ENCODE measurements at places on chromosomes 4 and X.

- no peak for DNase-seq
These were observed 80.4 kb upstream of the GPC4 start for GRCh38 chrX:133495464-133496391.

GRCh38 chrX:130772105-130772775, 130.8 kb downstream of the ENOX2 start:
- peak; percentile 0 for DNase-seq

DNA sequence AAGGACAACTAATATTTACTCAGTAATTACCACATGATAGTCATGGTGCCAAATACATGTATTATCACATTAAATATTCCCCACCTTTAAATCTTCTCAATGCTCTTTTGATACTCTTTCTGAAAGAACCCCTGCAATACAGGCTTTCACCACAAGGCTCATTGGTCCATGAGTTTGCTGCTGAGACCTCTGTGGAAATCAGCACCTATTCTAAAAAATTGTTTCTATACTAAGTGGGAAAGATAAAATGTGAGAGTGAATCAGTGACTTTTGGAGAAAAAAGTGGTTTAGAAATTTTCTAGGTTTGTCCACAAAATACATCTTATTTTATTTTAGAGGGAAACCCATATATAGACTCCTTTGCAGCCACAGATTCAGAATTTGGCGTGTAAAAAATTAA, 257.3 kb downstream of the ZIC3 start:
- no peak for DNase-seq

DNA sequence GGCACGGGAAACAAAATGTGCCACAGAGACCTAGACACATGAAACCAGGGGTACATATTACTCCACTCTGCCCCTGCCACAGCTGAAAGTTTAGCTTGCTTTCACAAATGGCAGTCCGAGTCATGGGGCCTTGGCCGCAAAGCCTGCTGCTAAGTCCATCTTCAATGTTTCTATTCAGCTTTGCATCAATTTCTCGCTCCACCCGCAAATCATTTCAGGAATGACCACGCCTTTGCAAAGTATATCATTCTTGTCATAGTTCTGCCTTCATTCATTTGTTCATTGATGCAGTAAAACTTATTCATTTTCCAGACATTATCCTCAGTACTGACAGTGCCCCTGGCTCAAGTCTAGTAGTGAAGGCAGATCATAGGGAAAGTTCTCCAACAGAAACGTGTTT, 9.5 kb downstream of the PLAC8 start:
- no peak for DNase-seq

- no peak for DNase-seq
These were observed 257.1 kb downstream of the BANK1 start for GRCh38 chr4:102047616-102048015.

- DNase-seq = no peak
These were observed 115.5 kb downstream of the SOX3 start for GRCh38 chrX:140389331-140389730.

- DNase-seq = no peak
These were observed 80.9 kb downstream of the KDM6A start for GRCh38 chrX:44953734-44954502.

- no peak for DNase-seq
These were observed 157.7 kb downstream of the SMIM20 start for GRCh38 chr4:26071688-26072087.

- no peak for DNase-seq
These were observed 183.5 kb upstream of the NDP start for GRCh38 chrX:44156726-44157125.

DNA sequence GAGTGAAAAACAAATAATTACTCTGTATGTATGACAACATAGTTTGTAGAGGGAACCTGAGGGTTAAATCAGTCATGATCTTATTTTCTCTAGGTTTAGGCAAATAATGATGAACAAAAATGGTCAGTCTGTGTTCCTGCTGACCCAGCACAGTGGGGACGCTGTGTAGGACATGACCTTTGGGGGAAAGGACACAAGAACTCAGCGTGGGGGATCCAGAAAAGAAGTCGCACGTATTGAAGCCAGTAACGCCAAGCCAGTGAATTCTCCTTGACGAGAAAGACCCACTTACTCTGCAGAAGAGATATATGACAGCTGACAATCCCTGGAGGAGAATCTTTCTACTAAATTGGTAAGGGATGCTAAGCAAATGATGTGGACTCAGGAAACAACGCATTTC, 36.6 kb downstream of the HELT start:
- no peak for DNase-seq

GRCh38 chr4:8906991-8907595, 35.5 kb upstream of the HMX1 start:
- DNase-seq = no peak

GRCh38 chr4:84596826-84597225, 13.9 kb downstream of the CDS1 start:
- DNase-seq = no peak

GRCh38 chr4:36256398-36256891, 12.1 kb upstream of the ARAP2 start:
- DNase-seq = no peak

DNA sequence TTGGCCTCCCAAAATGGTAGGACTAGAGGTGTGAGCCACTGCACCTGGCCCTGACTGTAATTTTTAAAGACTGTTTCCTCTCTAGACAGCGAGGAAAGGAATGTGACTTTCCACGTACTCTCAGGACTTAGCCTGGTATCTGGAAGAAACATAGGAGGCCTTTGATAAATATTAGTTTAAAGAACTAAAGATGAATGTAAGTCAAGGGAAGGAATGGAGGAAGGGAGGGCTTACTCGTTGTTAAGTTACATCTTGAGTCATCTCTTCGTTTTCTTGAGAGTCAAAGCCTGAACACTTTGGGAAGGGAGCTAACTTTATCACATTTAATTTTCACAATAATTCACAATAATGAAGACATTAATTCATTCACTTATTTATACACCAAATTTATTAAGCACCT, 7.2 kb upstream of the LNX1 start:
- no peak for DNase-seq

DNA sequence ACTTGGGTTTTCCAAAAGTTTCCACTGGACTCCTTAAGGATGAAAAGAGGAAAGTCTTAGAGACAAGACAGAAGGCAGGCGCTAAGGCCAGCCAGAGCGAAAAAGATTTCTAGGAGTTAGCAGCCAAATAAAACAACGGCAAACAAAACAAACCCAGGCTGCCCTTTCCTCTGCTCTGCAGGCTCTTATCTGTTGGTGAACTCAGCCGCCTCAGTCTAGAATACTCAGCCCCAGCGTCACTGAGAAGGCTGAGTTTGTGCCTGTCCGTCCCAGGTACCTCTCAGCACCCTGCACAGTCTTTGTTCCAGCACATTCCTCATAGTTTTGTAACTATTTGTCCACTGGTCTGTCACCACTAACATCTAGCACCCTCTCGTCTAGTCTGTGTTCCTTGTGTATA, 75.6 kb upstream of the FAM9C start:
- no peak for DNase-seq

DNA sequence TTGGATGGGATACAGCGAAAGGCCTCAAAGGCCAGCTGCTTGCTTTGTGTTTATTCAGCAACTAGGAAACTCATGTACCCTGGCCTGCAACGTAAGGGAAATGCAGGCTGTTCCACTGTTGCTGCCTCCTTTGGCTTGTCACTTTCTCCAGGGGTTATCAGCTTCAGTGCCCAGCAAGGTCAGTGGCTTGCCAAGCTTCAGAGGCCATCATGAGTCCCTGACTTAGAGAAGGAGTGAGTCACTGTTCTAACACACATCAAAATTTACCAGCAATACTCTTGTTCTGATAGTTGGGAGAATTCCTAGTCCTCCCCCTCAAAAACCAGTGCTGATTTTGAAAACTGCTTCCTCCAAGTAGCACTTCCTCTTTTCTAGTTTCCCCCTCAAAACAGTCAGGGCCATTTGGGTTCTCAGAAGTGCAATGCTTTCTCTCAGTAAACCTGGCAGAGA, 250.8 kb downstream of the ARHGAP24 start:
- DNase-seq = no peak

DNA sequence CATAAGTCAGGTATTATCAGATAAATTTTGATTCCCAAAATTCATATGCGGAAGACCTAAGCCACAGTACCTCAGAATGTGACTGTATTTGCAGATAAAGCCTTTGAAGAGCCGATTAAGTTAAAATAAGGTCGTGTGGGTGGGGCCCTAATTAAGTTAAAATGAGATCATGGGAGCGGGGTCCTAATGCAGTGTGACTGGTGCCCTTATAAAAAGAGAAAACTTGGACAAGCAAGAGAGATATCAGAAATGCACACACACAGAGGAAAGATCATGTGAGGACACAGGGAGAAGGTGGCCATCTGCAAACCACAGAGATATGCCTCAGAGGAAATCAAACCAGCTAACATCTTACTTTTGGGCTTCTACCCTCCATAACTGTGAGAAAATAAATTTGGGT, 236.1 kb downstream of the FBXO8 start:
- DNase-seq = no peak

Measured in AG04450 (cell line).